Stomach (tissue), 19 donors: ENCODE measurements at places on chromosomes 1 and 21. TPM values are rescaled to one million over a fixed set of nuclear protein-coding genes. Genes with fewer than 3 reads are reported as not detected.
A peak's percentile ranks its signal among the peaks of the same experiment; 100 is the strongest.

DNA sequence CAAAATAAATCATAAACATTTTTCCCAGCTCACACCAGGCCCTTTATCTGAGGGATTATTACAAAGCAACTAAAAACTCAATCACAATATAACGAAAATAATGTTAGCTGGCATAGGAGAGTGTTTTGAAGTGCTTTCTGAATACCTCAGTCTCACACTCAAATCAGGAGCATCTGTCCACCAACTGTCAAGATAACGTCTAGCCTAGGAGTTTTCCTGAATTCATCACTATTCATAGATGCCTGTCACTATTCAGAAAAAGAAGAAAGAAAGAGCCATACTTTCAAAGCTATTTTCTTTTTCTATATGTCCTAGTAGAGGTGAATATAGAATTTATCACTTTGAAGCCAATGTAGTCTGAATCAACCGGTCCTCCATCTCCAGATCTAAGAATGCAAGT lies 127.0 kb downstream of the AKT3 start:
- DNase-seq, result no peak

FCRLB gene
- 0.30 TPM for polyA plus RNA-seq

- no peak for DNase-seq
Measured at GRCh38 chr1:89637496-89637895, 4.6 kb downstream of the LRRC8C start.

TMEM82 gene
- polyA plus RNA-seq, result 0.10 TPM

DNA sequence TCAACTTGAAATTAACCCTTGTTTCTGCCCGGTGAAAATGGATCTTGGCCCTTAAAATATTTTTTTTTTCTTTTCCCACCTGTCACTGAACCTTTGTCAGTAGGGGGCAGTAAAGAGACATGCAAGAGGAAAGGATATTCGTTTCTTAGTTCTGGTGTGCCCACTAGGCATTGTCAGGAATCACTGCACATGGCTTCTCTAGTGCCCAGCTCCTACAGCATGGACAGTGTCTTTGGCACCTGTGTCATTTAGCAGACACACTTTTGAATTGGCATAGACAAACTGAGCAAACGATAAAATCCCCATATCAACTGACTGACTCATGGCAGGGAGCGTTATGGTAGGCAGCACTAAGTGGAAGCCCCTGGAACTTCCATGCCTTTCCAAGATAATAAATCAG lies 1048.1 kb downstream of the BRINP3 start:
- DNase-seq, result no peak

DNA sequence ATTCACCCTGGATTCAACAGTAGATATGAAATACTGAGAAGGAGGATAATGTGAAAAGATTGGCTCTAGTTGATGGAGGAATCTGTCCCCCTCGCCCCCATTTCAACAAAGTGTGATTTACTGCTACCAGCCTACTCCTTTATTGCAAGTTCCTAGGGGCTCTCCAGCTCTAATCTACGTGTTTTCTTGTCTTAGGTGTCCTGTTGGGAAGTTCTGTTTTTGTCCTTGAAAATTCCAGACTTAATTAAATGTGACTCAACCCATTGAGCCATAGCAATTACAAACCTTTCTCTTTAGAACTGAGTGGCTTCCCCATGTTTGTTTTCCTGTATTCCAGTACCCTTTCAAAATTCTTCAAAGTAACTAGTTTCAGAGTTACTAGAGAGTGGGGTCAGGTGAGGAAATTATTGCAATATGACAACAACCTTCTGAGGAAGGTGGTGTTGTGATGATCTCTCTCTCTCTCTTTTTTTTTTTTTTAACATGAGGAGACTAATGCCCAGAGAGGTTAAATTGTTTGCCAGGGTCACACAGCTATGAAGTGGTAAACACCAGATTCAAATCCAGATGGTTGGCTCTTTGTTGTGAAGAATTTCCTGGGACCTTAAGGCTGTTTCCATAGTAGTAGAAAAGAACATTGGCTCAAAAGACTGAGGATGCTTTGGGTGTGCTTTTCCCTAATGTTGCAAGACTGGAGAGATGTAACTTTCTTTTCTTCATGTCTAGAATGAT lies 3.5 kb downstream of the RGL1 start:
- DNase-seq, result no peak

ZBTB8B gene
- 0.15 TPM for polyA plus RNA-seq

DNA sequence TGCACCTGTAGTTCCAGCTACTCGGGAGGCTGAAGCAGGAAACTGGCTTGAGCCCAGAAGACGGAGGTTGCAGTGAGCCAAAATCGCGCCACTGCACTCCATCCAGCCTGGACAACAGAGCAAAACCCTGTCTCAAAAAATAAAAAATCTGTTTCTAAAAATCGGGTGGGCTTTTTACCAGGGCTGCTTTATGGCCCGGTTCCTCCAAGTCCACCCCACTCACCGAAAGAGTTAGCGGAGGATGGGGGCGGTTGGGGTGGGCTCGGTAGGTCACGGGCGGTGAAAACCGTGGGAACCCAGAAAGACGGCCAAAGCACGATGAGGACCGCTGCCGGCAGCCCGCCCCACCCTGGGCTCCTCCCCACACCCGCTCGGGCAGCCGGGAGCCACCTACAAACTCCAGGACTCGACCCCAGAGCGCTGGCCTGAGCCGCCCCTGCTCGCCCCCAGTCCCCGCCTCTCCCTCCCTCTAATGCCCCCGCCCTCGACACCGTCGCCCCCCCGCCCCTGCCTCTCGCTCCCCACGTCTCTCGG lies 846 bp upstream of the PER3 start:
- peak; percentile 81 for DNase-seq

DNA sequence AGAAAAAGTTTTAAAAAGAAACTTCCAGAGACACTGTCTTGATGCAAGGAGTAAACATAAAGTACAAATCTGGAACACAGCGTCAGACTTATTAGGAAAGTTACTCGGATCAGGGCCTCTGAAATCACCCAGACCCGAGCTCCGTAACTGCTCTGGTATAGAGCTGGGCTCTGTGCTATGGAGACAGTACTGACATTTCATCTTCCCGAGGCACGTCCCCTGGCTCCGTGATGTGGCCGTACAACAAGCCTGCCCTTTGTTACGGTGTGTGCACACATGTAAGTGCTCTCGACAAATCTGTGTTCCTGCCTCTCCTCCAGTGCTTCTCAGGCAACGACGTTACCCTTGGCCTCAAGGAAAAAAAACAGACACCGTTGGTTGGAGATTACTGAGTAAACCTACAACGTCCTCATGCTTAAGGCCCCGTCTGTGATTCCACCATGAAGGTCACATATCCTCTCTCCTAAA lies 107.0 kb upstream of the IRF2BP2 start:
- no peak for DNase-seq

DNA sequence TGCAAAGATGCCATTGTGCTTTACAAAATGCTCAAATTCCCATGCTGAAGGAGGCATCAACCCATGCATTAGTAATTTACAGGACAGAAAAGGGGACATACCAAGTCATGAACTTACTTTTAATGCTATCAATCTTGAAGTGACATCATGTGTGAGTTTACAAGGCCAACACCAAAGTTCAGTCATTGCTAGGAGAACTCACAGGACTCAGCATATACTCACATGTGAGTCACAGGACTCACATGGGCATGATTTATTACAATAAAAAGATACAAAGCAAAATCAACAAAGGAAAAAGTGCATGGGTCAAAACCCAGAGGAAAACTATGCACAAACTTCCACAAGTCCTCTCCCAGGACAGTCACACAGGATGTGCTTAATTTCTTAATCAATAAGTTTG lies 1656.0 kb downstream of the MRPL39 start:
- no peak for DNase-seq

CD84 gene
- polyA plus RNA-seq, result 0.75 TPM

- no peak for DNase-seq
Measured at GRCh38 chr1:77824079-77824478, 44.6 kb downstream of the MIGA1 start.

- DNase-seq, result peak; percentile 95
Measured at GRCh38 chr21:41121785-41122415, 46.1 kb upstream of the BACE2 start.

DNA sequence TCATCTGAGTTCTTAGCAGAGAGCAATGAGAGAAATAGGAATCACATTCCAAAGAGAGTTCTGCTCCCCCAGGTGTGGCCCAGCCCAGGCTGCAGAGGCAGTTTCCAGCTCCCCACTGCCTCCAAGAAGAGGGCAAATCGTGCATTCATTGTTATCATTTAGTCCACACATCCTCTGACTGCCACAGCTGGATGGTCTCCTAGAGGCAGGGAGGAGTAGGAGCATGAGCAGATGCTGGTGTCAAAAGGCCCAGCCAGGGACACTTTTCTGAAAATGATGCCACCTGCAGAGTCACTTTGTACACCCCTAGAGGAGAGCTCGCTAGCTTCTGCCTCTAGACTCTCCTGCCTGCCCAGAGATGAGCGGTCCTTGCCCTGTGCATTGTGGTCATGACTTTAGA lies 33.6 kb upstream of the GNPAT start:
- DNase-seq, result no peak

LCE1C gene
- polyA plus RNA-seq, result not detected

GRCh38 chr1:46223472-46223943 lies 20.4 kb downstream of the LURAP1 start:
- peak; percentile 83 for DNase-seq

DNA sequence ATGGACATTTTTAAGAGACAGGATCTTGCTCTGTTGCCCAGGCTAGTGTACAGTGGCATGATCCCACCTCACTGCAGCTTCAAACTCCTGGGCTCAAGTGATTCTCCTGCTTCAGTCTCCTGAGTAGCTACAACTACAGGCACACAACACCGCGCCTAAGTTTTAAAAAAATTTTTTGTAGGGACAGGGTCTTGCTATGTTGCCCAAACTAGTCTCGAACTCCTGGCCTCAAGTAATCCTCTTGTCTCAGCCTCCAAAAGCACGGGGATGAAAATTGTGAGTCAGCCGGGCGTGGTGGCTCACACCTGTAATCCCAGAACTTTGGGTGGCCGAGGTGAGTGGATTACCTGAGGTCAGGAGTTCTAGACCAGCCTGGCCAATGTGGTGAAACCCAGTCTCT lies 20.4 kb downstream of the MYSM1 start:
- no peak for DNase-seq

DNA sequence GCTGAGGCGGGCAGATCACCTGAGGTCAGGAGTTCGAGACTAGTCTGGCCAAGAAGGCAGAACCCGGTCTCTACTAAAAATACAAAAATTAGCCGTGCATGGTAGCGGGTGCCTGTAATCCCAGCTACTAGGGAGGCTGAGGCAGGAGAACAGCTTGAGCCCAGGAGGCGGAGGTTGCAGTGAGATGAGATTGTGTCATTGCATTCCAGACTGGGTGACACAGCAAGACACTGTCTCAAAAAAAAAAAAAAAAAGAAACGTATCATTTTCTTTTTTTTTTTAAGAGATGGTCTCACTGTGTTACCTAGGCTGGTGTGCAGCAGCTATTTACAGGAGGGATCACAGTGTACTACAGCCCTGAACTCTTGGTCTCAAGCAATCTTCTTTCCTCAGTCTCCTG lies 47.3 kb downstream of the ITGB3BP start:
- no peak for DNase-seq

DNA sequence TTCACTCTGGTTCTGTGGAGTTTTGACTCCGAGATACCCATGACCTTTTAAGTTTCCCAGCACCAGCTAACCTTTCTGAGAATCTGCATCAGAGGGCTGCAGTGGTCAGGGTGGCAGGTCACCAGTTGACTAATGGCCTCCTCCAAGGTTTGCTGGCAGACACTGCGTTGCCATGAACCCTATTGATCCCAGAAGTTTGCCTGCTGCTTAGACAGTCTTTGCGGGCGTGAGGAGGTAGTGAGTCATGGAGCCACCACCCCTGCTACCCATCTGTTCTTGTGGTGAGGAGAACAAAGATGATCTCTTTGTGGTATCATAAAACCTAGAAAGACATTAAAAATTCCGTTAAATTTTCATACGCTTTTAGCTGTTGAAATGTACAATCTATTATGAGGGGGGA lies 180.4 kb downstream of the FGGY start:
- DNase-seq, result no peak

GRCh38 chr1:111030590-111030989 lies 66.9 kb upstream of the LRIF1 start:
- DNase-seq, result peak; percentile 58

DNA sequence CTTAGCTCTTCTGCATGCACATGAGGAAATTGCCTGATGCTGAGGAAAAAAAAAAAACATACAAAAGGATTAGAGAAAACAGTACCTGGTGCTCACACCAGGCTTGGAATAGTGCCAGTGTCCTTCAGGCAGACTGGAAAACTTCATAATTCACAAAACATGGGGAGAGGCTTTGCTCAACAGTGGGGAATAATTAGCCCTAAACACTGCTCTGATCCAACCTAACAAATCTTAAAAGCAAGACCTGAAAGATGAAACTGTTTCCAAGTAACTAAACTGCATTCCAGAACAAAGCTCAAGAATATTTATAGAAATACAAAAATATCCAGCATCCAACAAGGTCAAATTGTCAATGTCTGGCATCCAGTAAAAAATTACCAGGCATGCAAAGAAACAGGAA lies 124.8 kb downstream of the AK5 start:
- DNase-seq, result no peak

VSIG8 gene
- 0.30 TPM for polyA plus RNA-seq

DNA sequence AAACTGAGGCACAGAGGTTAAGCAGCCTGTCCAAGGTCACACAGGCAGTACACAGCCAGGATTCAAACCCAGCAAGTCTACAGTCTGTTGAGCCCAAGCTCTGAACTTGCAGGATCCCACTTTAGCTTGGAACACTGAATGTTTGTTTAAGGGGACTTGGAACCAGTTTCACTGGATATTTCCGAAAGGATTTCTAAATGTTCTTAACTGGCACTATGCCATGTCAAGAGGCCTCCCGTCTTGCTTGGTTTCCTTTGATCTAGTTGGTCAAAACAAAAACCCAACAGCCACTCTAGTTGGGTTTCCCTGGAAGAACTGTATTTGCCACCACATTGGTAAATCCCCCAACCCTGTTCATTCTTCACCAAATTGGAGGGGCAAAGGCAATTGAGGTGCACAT lies 317.6 kb upstream of the KAZN start:
- no peak for DNase-seq

GRCh38 chr1:8422510-8423268 lies 104.8 kb downstream of the SLC45A1 start:
- peak; percentile 58 for DNase-seq

DNA sequence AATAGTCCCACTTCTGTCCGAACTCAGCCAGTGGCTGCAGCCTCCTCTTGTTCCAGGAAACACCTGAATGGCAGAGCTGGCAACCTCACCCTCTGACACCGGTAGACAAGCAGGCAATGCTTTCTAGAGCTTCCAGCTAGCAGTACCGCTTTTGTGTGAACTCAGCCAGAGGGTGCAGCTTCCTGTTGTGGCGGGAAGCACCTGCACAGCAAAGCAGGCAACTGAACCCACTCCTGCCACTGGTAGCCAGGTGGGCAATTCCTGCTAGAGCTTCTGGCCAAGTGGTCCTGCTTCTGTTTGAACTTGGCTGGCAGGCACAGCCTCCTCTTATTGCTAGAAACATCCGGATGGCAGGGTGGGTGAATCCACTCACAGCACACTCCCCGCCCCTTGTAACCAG lies 40.1 kb upstream of the TMPRSS15 start:
- DNase-seq, result peak; percentile 32

- no peak for DNase-seq
Measured at GRCh38 chr1:97384294-97384968, 536.4 kb downstream of the DPYD start.

GRCh38 chr1:30914587-30914922 lies 6.0 kb upstream of the SDC3 start:
- DNase-seq, result peak; percentile 1

GJA5 gene
- polyA plus RNA-seq, result 0.61 TPM
